Osteoblast (primary cell): ENCODE measurements at places on chromosomes 1 and 21.

GRCh38 chr1:178934546-178934945 lies 63.7 kb upstream of the ANGPTL1 start:
- no peak for DNase-seq

DNA sequence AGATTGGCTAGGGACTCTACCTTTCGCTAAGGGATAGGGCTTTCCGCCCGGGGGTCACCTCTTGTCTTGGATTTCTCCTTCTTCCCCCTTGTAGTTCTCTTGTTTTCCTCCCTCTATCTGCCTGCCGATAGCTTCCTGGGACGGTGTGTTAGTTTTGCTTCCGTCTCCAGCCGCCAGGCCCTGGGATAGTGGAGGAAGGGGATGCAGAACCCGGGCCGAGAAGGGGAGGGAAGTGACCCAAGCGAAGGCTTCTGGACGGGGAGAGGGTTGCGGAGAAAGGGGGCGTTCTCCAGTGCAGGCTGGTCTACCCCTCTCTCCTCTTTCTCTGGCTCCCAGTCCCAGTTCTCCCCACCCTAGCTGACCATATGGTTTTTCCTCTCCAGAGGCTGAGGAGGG lies 871 bp downstream of the TUFT1 start:
- peak; percentile 72 for DNase-seq

- peak; percentile 53 for DNase-seq
Measured at GRCh38 chr1:53890522-53890941, 935 bp upstream of the YIPF1 start.

DNA sequence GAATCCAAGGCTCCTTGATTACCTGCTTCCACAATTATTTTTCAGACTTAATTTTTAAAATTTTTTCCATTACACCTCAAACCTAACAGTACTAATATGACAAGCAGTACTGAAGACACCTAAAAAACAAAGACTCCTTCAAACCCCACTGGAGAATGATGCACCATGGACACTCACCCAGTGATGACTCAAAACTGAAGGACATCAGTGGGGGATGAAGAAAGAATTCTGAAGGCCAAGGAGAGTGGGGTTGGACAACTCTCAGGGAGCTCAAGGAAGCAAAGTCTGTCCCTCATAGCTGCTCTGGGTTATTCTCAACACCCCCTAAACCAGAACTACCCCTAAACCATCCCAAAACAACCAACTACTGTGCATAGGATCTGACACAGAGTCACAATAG lies 2.4 kb upstream of the ARHGAP29 start:
- DNase-seq: peak; percentile 55

DNA sequence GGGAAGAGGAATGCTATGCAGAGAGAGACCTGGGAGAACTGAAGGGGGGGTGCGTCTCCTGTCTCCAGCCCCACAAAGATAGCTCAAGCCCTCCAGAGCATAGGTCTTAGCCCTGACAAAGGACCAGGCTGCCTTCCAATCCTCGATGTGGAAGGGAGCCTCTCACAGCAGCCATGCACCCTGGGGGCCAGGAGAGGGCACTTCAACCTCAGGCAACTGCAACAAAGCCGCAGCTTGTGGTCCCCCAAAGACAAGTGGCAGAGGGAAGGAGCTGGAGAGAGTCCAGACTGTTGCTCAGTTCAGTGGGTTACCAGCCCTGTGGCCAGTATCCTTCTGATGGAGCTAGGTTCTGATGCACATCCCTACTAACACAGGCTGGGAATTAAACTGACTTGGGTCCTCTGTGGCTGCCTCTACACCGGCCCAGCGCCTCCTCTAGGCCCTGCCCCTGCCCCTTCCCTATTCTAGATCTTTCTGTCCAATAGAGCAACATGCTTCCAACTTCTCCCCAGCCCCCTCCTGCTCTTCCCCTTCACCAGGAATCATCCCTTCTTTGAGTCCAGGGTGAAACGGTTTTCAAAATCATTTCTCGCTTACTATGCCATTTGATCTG lies 100.7 kb upstream of the SPATA6 start:
- DNase-seq: no peak

DNA sequence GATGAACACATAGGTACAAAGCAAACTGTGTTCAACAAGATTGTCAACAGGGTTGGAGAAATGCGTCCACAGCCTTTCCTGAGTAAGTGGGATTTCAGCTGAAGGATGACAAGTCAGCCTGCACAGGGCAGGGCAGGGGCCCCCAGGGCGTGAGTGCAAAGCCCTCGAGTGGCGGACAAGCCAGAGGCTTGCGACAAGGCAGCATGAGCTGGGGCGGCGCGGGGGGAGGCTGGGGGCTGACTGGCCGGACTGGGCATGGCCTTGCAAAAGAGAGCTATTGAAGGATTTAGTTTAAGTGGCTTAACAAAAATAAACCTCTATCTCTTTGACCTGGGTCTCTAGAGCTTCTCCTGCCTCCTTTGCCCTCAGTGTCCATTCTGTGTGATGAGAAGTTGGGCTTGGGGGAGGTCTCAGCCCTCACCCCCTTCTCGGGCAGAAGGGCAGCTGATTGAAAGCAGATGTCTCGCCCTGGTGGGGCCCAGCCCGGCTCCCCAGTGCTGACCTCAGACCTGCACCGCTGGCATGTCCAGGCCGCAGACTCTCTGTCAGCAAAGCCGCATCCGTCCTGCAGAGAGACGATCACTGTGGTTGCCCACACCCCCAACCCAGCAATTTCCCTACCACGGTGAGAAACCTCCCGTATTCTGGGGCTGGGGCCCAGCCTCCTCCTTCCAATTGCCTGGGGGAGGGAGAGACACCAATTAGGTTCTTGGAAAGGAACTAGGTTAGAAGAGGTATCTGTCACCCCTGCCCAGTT lies 24.3 kb upstream of the EPS8L3 start:
- no peak for DNase-seq

GRCh38 chr1:30149226-30149625 lies 574.2 kb downstream of the MATN1 start:
- no peak for DNase-seq

GRCh38 chr1:3640121-3640837 lies 9.6 kb downstream of the WRAP73 start:
- DNase-seq: no peak

GRCh38 chr1:35367914-35368313 lies 99.4 kb downstream of the ZMYM4 start:
- no peak for DNase-seq

DNA sequence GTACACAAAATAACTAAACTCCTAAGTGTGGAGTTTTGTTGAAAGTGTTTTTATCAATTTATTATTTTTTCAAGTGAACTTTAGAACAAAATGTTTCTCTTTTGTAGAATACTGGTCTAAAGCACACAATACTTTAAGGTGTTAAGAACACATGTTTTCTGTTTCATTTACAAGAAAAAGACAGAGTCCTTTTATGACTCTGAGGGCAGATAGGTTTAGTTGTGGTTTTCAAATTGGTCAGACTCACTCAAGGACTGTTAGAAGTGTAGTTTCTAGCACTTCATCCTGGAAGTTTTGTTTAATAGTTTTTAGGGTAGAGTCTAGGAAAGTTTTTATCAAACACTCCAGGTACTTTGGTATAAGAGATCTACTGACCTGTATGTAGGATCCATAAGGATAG lies 376.5 kb downstream of the LRRIQ3 start:
- DNase-seq: no peak
